Progenitor cell of endocrine pancreas (in vitro differentiated cells): ENCODE measurements at places on chromosomes 12 and 14.

GRCh38 chr14:51963286-51963685 lies 26.1 kb upstream of the RTRAF start:
- DNase-seq = no peak

DNA sequence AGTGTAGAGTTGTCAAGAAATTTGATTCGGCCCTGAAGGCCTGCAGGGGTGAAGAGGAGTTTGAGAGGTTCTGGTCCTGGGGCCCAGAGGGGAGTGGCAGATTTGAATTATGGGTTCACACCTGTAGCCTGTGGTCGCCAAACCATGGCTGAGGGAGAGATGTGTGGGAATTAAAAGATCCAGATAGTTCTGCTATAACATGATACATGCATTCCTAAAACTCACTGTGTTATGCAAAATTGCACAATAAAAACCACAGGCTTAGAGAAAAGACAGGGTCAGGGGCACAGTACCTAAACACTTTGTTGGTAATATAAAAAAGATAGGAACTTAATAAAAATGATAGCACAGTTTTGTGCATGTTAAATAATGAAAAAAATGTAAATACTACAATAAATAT lies 106.2 kb downstream of the TMEM30B start:
- DNase-seq = no peak

- DNase-seq = no peak
Observed at GRCh38 chr12:69648476-69648875, 37.8 kb upstream of the LRRC10 start.

- DNase-seq = no peak
Observed at GRCh38 chr14:65938738-65939137, 526.2 kb downstream of the FUT8 start.

GRCh38 chr12:4934407-4935035 lies 24.8 kb downstream of the KCNA1 start:
- DNase-seq = no peak

GRCh38 chr12:5720381-5721005 lies 224.6 kb downstream of the ANO2 start:
- DNase-seq = no peak

GRCh38 chr12:122668268-122668667 lies 34.9 kb downstream of the HCAR2 start:
- no peak for DNase-seq
